ENCODE measurements at places on chromosomes 7 and 10. TPM values are rescaled to one million over a fixed set of nuclear protein-coding genes. Genes with fewer than 3 reads are reported as not detected.

GRCh38 chr7:67671006-67671548 is 674.4 kb downstream of the TYW1 start:
- DNase-seq = no peak

GRCh38 chr10:73837072-73837471 is 25.7 kb upstream of the NDST2 start:
- DNase-seq = no peak

DNA sequence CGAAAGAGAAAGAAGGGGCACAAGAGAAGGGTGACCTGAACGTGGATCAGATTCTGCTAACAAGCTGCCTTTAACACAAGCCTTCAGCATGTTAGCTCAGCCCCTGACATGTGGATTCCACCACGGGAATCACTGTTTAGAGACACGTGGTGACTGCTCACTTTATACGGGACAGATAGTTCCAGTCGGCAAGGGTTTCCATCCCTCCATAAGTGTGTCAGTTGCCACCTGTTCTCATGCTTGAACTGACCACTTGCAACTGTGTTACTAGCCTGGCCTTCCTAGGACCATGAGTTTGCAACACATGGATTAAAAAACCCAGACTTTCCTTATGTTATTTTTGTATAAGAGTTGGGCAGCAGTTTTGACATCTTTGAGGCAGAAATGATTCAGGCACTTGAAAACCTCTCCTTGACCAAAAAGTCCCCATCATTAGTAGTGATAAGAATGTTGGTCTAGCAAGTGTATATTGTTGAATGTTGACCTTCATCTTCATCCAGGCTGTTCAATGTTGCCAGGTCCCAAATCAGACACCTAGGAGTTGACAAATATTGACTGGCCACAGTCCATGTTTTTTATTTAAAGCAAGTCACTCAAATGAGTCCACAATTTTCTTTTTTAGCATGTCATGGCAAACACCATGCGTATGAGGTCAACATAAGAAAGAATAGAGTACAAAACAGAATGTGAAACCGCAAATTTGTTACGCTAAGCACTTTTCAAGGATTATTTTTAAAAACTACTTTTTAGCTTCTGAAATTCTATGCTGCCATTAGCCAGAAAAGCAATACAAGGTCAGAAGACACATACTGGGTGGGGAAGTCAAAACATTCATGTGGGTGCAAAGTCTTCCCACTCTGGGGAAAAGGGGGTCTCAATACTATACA is 101.6 kb downstream of the ABLIM1 start:
- no peak for DNase-seq

DKK1 gene
- 0.46 TPM for total RNA-seq

DNA sequence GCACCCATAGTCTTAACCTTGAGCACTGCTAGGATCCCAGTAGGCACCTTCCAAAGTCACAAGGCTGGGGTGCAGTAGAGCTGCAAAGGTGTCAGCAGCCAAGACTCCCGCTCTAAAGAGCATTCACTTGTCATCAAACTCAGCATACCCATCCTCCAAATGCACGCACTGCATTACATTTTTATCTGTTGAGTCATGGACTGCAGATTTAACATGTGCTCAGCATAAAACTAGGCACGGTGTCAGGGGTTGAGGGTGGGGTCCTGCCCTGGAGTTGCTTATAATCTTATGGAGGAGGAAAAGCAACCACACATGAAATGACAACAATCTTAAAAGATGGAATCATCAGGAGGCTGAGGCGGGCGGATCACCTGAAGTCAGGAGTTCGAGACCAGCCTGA is 102.6 kb downstream of the PARP12 start:
- no peak for DNase-seq

DRGX gene
- total RNA-seq = not detected

GRCh38 chr7:12777257-12777656 is 89.8 kb downstream of the ARL4A start:
- DNase-seq = no peak

HIBADH gene
- 10.9 TPM for total RNA-seq

CRYGN gene
- not detected for total RNA-seq

- no peak for DNase-seq
Measured at GRCh38 chr10:60714233-60714632, 64.0 kb upstream of the CDK1 start.

- no peak for DNase-seq
Measured at GRCh38 chr10:57098146-57098545, 737.1 kb upstream of the ZWINT start.

DNA sequence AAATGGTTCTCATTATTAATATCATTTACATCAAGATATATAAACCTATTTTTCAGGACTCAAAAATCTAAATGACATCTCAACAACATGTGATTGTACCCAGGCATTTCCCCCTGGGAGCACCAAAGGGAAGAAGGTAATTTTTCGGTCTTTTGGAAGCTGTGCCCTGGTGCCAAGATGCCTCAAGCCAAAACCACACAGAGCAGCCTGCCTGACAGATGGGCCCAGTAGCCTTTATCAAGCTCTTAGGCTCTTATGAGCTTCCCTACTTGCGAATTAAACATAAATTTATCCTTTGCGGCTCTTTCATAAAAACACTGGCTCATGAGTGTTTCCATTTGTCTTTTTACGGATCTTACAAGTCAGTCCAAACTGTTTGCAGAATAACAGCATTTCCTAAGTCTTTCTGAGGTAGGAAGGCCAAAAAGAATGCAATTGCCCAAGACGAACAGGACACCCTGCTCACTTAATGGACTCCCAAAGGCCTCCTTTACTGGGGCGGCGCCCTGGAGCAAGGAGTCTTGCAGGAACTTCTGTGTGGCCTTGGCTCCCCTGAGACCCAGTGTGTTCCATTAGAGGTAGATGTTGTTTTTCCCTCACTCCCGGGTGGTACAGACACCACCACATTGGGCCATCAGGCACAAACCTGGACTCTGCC is 4.1 kb upstream of the RASSF4 start:
- no peak for DNase-seq

DNA sequence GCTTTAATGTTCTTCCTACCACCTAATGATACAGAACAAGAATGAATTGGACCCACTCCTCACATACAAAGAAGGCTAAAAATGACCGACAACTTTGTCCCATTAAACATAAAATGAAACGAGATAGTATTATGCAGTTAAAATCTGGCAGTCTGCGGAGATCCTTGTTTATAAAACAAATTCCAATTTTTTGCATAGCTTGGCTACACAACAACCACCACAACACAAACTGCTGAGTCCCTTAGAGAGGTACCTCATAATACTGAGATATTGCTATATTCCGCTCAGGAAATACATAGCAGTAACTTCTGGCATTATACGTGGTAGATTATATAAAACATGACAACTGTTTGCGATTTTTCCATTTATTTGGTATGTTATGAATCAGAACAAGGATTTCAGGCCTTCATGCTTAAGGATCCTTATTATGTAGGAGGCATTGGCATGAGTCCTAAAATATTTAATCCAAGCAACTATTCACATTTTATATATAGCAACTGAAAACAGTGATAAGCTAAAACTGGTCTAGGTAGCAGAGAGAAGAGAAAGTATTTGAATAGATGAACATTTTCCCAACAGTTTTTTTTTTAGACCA is 96.0 kb downstream of the ANK3 start:
- DNase-seq = no peak

LBX1 gene
- not detected for total RNA-seq

NME8 gene
- total RNA-seq = not detected

DNA sequence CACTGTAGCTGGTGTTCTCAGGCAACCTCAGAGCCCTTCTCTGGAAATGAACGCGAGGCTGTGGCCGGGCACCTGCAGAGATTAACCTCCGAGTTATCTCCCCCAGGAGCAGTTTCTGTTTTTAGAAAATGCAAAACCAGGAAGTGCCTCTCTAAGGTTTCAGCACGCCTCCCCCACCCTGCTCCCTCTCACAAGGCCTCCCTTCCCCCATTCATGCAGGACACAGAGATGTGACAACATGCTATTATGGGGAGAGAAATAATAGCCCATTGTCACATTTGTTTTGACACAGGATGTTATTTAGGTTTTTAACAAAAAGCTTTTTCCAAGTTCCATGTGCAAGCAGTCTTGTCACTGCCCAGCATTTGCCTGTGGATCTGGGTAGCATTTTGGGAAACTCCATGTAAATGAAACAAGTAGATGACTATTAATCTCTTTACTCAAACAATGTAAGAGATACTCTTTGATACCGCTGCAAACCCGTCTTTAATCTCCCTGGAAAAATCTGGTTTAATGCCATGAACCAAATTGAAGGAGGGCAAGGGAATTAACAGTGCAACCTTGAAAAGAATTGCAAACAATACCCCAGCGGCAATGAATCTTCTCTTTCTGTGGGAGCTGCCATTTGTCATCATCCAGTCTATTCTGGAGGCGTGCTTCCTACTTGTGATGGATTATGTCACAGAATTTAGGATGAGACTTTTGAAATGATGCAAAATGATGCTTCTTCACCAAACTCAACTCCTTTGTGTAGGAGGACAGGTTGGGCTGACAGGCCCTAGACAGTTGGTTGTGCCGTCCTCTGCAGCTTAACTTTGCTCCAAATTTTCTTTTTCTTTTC is 86.5 kb upstream of the NMT2 start:
- no peak for DNase-seq

DNA sequence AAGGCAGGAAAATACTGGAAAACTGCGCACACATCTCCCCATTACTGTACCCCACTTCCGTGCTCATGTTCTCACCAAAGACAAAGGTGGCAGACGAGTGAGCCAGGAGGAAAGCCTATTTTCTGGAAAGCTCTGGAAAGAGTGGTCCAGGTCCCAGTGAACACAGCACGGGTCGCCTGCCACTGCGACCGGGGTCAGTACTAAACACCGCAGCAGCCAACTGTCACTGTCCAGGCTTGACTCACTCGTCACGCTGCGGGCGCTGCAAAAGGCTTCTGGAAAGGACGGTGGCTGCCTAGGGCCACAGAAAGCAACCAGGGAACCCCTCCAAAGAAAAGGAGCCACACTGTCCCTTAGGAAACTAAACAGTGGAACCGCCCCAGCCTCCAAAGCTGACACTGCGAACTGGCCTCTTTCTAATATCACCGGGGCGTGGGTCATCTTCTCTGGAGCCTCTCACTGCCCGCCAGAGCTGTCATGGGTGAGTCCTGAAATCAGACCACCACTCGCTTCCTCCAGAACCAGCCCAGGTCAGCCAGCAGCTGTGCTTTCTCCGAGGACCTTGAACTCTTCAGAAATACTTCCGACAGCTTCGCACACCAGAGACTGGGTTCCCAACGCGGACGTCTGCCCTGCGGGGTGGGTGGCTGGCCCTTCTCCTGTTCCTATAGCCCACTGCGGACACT is 4.0 kb downstream of the RADIL start:
- DNase-seq = no peak

IPMK gene
- 8.8 TPM for total RNA-seq

TFPI2 gene
- 1.2 TPM for total RNA-seq

- no peak for DNase-seq
Measured at GRCh38 chr10:133489816-133490588, 36.3 kb downstream of the SCART1 start.

DNA sequence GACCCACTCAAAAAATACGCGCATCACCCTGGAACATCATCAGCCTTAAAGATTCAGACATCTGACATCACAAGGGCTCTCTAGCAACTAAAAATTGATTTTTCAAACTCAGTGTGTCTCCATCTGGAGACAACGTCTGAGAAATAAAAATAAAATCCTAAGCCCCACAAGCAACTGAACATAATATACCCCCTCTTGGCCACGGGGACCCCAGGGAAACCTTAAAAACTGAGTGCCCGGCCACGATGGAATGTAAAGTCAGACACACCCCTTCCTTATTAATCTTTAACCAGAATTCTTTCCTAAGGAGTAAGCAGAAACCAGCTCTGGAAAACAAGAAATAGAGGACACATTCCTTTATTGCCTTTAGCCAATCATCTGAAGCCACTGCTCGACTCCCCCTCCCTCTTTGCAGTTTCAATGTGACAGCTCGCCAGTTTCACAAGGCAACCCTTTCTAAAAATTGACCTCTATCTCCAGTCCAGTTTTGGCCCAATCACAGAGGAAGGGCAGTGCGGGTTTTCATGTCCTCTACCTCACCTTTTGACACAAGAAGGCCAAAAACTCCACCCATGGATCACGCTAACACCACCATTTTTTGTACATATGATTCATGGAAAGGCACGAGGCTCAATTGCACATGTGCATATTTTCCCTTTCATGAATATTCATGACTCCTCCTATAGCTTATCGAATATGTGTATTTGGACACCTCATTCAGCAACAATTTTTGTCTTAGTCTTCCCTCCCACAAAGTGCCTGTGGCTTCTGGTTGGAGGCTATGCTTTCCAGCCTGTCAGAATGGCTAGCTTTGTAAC is 24.2 kb downstream of the IFIT3 start:
- DNase-seq = no peak

Data from activated T-cell treated with anti-CD3 and anti-CD28 coated beads, Interleukin-2, amount 50 U/mL, for 4 hours (primary cell).